Fibroblast of skin of abdomen (primary cell): ENCODE measurements at places on chromosomes 11 and 22.

DNA sequence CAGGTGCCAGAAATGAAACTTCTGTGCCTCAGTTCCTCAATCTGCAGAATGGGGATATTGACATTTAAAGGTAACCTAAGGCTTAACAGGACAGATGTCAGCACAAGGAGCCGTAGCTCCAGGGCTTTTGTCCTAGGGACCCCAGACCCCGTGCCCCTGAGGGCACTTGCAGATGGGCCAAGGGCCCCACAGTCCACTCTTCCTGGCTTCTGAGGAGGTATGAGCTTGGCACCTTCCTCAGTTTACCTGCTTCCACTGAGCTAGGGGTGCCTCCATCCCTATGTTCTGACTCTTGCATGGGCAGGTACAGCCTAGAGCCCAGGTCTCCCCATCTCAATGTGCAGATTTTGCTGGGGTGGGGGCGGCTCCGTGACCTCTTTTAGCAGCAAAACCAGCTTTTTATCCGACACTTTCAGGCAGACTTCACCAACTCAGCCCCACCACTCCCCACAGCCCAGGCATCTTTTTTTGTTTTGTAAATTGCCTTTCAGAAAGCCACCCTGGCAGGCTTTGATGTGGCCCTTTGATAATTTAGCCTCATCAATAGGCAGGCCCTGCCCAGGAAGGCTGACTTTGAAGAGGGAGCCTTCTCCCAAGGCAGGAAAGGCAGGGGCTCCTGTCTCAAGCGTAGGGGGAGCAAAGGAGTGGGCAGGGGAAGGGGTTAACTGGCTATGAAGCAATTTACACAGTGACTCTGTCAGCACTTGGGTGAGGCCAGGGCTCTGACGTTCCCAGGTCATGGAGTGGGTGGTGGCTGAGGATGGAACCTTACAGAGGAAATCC is 23.7 kb upstream of the FGF3 start:
- DNase-seq = no peak

DNA sequence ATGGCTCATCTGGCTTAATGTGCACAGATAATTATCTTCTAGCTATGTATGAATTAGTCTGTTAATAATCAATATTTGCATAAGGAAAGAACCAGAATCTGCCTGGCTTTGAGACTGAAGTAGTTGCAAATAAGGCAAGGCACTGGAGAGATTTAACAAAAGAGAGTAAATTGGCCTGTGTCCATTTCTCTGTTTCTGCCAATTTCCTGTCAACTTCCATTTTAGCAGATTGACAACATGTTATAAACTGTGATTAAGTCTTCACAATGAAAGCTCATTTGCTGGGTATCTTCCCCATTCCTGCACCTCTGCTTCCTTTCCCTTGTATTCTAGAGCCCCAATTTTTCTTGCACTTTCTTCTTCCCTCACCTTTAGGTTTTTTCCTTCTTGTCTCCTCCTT is 5.3 kb upstream of the TMEM123 start:
- DNase-seq = no peak

- DNase-seq = no peak
These were observed 33.0 kb upstream of the NUP160 start for GRCh38 chr11:47881145-47881544.

DNA sequence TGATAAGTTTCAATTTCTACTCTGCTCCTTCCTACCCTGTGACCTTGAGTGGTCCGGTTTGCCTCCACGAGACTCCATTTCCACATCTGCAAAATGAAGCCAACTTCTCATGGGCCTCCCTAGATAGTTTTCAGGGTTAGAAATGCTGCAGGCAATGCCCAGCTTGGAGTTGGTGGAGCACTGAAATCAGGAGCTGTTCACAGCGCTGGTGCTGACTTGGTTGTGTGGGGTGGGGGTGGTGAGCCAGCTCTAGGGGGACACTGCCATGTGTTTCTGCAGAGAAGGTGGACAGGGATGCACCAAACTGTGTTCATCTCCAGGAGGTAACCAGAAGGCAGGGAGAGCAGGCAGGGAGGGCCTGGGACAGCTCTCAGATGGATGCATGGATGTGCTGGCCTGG is 37.0 kb downstream of the SGSM1 start:
- DNase-seq = no peak

DNA sequence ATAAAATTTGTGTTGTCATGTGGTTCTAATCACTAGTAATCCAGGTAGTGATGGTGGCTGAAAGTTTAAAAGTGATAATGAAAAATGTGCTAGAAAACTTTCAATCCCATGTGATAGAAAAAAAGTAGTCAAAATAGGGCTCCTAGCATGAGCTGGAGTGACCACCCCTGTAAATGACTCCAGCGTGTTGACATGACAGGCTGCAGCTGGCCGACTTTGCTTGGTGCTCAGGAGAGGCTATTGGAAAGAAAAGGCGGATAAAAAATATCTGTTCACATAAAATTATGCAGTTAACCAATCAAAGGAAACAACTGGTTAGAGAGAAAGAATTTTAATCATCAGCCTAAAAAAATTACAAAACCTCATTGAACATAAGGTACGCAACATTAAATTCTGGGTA is 16.9 kb upstream of the MTCH2 start:
- no peak for DNase-seq

DNA sequence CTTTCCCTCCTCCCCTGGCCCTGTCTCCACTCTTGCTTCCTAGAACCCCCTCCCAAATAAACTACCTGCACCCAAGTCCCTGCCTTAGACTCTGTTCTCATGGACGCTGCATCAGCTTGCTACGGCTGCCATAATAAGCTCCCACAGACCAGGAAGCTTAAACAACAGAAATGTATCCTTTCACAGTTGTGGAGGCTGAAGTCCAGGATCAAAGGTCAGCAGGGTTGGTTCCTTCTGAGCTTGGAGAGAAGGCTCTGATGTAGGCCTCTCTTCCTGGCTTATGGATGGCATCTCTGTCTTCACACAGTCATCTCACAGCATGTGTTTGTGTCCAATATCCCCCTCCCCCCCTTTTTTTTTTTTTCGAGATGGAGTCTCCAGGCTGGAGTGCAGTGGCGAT is 23.4 kb downstream of the CBX7 start:
- no peak for DNase-seq

GRCh38 chr22:48331691-48332220 is 1495.9 kb downstream of the BRD1 start:
- DNase-seq = no peak

- DNase-seq = no peak
These were observed 35.4 kb downstream of the KCNQ1OT1 start for GRCh38 chr11:2664376-2664775.

DNA sequence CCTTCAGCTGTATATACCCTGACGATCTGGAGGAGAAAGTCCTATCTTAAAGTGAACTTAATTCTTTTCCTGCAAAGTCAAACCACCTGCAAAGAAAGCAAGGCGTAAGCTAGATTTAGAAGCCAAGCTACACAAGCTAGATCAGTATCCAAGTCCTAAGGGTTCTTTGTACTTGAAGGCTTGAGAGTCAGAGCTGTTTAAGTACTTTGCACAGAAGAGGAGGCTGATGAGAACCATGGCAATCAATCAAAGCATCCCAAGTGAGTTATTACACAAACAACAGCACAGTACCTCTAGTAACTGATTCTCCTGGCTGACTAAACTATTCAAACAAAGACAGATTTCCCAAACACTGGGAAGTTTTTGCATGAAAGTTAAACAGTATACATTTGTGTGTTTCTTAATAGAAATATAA is 1.9 kb downstream of the CDON start:
- DNase-seq = no peak

DNA sequence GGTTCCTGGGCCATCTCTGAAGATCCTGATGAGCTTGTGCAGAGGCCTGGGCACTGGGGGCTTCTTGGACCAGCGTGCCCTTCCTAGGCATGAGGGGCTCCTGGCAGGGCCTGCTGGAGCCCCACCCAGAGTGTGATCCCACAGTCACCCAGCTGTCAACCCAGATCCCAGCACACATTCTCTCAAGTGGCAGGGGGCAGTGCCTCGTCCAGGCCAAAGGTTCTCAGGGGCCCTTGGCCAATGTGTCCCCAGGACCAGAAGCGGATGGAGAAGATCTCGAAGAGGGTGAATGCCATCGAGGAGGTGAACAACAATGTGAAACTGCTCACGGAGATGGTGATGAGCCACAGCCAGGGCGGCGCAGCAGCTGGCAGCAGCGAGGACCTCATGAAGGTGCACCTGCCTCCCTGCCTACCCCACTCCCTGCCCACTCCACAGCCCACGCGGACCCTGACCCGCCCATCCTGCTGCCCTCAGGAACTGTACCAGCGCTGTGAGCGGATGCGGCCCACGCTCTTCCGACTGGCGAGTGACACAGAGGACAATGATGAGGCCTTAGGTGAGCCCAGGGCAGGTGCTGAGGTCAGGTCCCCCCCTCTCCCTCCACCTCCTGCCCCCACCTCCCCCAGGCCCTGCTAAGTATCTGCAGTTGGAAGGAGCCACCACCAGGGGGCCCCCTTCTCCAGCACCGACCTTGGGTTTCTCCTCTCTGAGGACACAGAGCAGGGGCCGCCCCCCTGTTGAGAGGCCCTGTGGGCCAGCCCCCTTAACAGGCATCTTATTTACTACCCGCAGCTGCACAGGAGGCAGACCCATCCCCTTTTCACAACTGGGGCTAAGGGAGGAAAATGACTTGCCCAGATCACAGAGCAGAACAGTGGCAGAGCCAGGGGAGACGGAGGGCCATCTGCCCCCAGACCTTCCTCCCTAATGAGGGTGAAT is 14.7 kb downstream of the GGA1 start:
- peak; percentile 56 for DNase-seq

DNA sequence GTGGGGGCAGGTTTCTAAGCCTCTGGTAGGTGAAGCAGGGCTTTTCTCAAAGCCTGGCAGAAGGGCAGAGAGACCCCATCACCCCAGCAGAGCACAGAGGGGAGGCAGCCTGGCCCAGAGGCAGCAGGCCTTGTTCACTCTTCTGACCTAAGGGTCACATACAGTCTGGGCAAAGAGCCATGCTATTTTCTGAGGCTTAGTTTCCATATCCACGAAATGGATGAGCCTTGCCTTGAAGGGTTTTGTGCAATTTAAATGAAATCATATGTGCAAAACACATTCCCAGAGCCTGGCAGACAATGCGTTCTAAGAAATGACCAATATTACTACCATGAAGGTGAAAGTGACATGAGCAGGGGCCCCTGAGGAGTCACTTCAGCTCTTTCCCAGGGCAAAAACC is 44.5 kb downstream of the HIRA start:
- DNase-seq = no peak

DNA sequence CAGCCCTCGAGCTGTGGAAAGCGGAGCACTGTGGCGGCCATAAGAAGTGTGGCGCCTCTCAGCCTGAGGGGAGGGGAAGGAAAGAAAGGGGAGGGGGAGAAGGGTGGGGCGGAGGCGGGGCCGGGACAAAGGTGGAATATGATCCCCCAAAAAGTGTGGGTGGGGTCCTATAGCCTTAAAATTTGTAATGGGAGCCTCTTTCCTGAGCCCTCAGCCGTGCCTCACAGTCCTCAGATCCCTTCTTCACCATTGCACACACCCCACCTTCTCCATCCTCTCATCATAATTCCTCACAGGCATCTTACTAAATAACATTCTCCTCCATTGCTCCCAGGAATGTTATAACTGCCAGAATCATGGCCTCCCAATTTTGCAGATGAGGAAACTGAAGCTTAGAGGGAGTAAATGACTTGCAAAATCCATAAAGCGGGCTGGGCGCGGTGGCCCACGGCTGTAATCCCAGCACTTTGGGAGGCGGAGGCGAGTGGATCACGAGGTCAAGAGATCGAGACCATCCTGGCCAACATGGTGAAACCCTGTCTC is 600 bp upstream of the RAB6A start:
- DNase-seq = no peak

DNA sequence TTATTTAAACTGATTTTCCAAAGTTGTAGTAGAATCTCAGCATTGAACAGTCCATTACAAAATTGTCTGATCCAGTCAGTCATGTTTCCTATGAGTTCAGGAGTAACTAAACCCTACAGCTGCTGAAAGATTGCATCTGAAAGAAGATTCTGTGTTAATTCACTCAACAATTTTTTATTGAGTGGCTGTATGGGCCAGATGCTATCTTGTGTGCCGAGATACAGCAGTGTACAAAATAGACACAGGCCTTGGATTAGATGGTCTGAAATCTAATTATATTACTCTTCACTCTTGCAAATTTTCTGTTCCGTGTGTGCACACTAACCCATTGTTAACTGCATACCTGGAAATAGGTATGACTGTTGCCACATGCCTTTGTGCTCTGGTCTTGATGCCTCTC is 7.3 kb downstream of the GVQW3 start:
- DNase-seq = no peak

- DNase-seq = no peak
These were observed 161.4 kb downstream of the BRD1 start for GRCh38 chr22:49666146-49666809.

DNA sequence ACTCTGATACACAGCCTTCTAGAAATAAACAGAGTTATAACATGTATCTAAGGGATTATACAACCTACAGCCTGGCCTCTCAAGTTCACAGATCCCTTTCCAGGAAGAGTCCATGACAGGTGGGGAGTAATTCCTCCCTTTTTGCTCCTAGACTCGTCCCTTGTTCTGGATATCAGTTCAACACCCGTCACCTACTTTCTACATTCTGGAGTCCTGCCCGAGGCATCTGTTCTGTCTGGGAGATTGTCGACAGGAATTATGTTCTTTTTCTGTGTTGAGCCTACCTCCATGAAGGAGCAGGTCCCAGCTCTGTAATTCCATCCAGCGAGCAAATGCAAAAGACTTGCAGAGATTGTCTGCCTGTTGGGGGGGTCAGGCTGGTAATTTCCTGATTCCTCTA is 224.6 kb upstream of the NTM start:
- DNase-seq = no peak

DNA sequence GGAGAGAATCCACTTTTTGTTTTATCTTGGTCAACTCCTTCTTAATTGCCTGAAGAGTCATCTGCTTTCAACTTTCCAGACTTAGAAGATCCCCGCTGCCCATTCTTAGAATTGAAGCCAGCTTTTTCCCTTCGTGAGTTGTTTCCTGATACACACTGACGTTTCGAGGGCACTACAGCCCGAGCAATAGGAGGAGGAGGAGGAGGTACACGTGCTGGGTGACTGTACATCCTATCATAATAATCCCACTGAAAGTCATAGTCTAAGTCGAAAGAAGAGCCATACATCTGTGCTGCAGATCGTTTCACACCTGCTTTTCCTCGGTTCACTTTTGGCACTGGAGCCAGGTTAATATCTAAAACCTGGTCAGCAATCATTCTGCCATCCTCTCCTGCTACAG is 606.1 kb downstream of the DLG2 start:
- peak; percentile 25 for DNase-seq

DNA sequence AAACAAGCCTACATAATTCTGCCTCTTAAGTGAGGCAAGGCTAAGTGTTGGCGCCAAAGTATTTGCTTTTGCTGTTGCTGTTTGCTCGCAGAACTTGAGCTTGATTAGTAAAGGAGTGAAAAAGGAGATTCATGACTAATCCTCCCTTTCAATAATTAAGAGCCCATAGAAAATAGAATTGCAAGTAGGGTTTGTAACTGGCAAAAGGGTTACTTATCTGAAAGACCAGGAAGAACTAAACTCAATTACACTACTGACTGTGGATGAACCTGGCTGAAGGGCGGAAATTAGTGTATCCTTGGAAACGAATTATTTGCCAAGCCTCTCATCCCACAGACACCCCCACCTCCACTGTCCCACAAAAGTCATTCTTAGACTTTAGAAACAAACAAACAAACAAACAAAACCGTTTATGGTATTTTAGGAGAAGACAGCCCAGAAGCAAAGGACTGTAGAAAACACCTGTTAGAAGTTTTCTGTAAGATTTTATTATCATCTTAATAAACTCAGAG is 411 bp upstream of the EXPH5 start:
- DNase-seq = no peak

GRCh38 chr11:34823639-34824038 is 92.5 kb downstream of the APIP start:
- no peak for DNase-seq
